Large intestine (tissue), 12 donors: ENCODE measurements at places on chromosomes 5 and 9. TPM values are rescaled to one million over a fixed set of nuclear protein-coding genes. Genes with fewer than 3 reads are reported as not detected.
A peak's percentile ranks its signal among the peaks of the same experiment; 100 is the strongest.

Gene ALDH1A1
- polyA plus RNA-seq = 181 TPM

Gene SPATA31D4
- not detected for polyA plus RNA-seq

Gene FCN2
- 0.04 TPM for polyA plus RNA-seq

Gene PCDHGB7
- 3.6 TPM for polyA plus RNA-seq

Gene IL3
- polyA plus RNA-seq = not detected

Gene FAM120A
- 80.8 TPM for polyA plus RNA-seq

Gene PCDHA13
- 0.72 TPM for polyA plus RNA-seq

GRCh38 chr5:171629628-171630349 lies 155.8 kb upstream of the SMIM23 start:
- H3K4me3 ChIP-seq = no peak overlapping the region
- H3K36me3 ChIP-seq = no peaks in the 10 kb centered on the region
- peaks cover 32% of the 10 kb centered on the region for H3K27me3 ChIP-seq
- peak; percentile 61 for DNase-seq
- no peak overlapping the region for H3K27ac ChIP-seq

- no peak overlapping the region for H3K4me3 ChIP-seq
- peaks cover 40% of the 10 kb centered on the region for H3K27me3 ChIP-seq
- no peak for DNase-seq
- no peak overlapping the region for H3K27ac ChIP-seq
- no peaks in the 10 kb centered on the region for H3K36me3 ChIP-seq
Measured at GRCh38 chr5:1648806-1649205, 125.0 kb upstream of the LPCAT1 start.

DNA sequence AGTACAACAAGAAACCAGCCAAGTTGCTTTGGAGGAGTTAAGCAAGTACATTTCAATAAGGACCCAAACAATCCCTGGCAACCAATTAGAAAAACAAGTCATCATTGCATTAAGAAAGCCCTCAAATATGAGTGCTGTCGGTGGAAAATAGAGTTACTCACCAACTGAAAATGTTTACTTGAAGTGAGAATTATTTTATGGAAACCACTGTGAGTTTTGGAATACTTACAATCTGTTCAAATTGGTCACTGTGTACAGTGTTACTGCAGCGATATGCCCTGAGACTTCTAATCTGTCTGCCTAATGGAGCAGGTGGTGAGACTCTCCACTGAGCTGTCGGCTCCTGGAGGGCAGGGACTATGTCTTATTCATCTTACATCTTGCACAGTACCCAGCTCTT lies 1073.2 kb upstream of the DMAC1 start:
- no peak for DNase-seq
- H3K36me3 ChIP-seq = no peaks in the 10 kb centered on the region
- no peak overlapping the region for H3K4me3 ChIP-seq
- H3K4me1 ChIP-seq = peaks cover 6% of the 10 kb centered on the region

GRCh38 chr9:130699047-130699446 lies 5.5 kb downstream of the EXOSC2 start:
- no peak for DNase-seq
- no peak overlapping the region for H3K4me3 ChIP-seq
- H3K27ac ChIP-seq = no peak overlapping the region
- H3K27me3 ChIP-seq = no peaks in the 10 kb centered on the region
- H3K4me1 ChIP-seq = no peaks in the 10 kb centered on the region

DNA sequence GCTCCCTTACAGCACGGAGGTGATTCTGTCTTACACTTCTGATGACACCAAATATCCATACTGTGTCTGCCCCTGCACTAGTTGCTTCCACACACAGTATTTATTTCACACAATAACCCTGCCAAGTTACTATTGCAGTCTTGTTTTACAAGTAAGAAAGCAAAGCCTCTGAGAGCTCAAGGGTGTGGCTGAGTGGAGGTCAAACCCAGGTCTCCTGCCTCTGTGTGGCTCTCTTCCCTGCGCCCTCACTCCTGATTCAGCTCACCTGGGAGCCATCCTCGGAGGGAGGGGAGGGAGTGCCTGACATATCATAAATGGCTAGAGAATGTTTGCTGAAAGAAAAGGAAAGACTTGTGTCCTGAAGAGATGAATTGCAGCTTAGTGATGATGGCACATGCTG lies 41.0 kb downstream of the MVB12B start:
- H3K4me3 ChIP-seq = no peak overlapping the region
- peaks cover 11% of the 10 kb centered on the region for H3K36me3 ChIP-seq
- DNase-seq = peak; percentile 67
- peak overlapping the region; percentile 39 for H3K27ac ChIP-seq
- peaks cover 14% of the 10 kb centered on the region for H3K4me1 ChIP-seq

DNA sequence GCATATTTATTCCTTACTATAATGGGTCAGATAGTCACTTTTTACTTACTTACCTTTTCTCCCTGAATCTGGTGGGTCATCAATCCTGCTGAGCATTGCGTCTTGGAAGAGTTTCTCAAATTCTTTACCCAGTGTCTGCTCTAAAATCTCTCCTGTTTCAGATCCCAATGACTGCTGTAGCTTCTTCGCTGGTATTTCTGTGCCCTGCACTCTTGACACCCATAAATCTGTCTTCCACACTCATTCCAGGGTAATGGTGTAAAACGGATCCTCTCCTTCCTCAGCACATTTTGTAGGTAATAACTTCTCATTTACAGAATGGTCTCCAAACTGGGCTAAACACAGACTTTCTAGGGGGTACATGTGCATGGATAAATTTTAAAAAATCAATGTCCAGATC lies 407.4 kb downstream of the DMAC1 start:
- no peaks in the 10 kb centered on the region for H3K4me1 ChIP-seq
- H3K4me3 ChIP-seq = no peak overlapping the region
- H3K27ac ChIP-seq = no peak overlapping the region
- no peaks in the 10 kb centered on the region for H3K36me3 ChIP-seq
- H3K27me3 ChIP-seq = no peaks in the 10 kb centered on the region
- no peak for DNase-seq

DNA sequence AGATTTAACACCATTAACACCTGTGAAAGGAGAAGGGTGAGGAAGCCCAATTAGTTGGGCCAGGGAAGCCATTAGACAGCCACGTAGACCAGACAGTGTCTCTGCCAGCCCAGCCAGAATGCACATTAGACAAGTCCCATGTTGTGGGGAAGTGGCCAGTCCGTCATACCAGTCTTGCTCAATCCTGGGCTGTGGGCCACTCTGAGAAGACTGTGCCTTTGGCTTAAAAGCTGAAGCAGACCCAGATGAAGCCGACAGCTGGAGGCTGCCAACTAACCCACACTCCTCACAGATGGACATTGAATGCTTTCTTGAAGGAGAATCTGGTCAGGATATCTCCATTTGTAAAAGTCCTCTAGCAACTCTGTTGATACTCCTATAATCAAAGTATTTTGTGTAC lies 128.5 kb downstream of the CHSY3 start:
- no peak overlapping the region for H3K27ac ChIP-seq
- no peaks in the 10 kb centered on the region for H3K36me3 ChIP-seq
- DNase-seq = no peak
- no peaks in the 10 kb centered on the region for H3K27me3 ChIP-seq
- H3K4me1 ChIP-seq = no peaks in the 10 kb centered on the region
- no peak overlapping the region for H3K4me3 ChIP-seq

GRCh38 chr5:1440098-1440493 lies 5.1 kb downstream of the SLC6A3 start:
- peaks cover 8% of the 10 kb centered on the region for H3K4me1 ChIP-seq
- H3K36me3 ChIP-seq = no peaks in the 10 kb centered on the region
- peaks cover 59% of the 10 kb centered on the region for H3K27me3 ChIP-seq
- H3K27ac ChIP-seq = no peak overlapping the region
- DNase-seq = no peak
- no peak overlapping the region for H3K4me3 ChIP-seq

GRCh38 chr9:122218935-122219855 lies 9.6 kb downstream of the LHX6 start:
- H3K4me1 ChIP-seq = peaks cover 18% of the 10 kb centered on the region
- H3K27me3 ChIP-seq = peaks cover 96% of the 10 kb centered on the region
- H3K4me3 ChIP-seq = no peak overlapping the region

GRCh38 chr9:87604886-87605588 lies 107.4 kb downstream of the DAPK1 start:
- no peaks in the 10 kb centered on the region for H3K27me3 ChIP-seq
- H3K4me1 ChIP-seq = peaks cover 14% of the 10 kb centered on the region
- H3K36me3 ChIP-seq = peaks cover 20% of the 10 kb centered on the region
- no peak overlapping the region for H3K27ac ChIP-seq
- no peak for DNase-seq
